ENCODE measurements at places on chromosomes 5 and 9. TPM values are rescaled to one million over a fixed set of nuclear protein-coding genes. Genes with fewer than 3 reads are reported as not detected.

- DNase-seq = no peak
Measured at GRCh38 chr9:120212853-120213200, 367.1 kb downstream of the CDK5RAP2 start.

- DNase-seq = peak; percentile 3
Measured at GRCh38 chr9:24451346-24451745, 94.4 kb downstream of the IZUMO3 start.

GRCh38 chr9:121156263-121156731 is 45.4 kb downstream of the RAB14 start:
- DNase-seq = peak; percentile 7

Gene UNC5A
- 0.41 TPM for total RNA-seq

Measured in tongue (tissue), 3 donors.